Stimulated activated CD8-positive, alpha-beta memory T cell treated with anti-CD3 and anti-CD28 coated beads, Interleukin-15, amount 100 ng/mL, for 48 hours (primary cell): ENCODE measurements at places on chromosomes 11 and 22.

GRCh38 chr11:112835591-112836255 lies 125.5 kb upstream of the NCAM1 start:
- no peak for DNase-seq

- DNase-seq = no peak
Measured at GRCh38 chr11:11422411-11423128, 69.5 kb upstream of the CSNK2A3 start.

GRCh38 chr11:28123151-28123581 lies 15.0 kb downstream of the METTL15 start:
- DNase-seq = no peak

- no peak for DNase-seq
Measured at GRCh38 chr11:6962141-6962540, 35.9 kb downstream of the ZNF215 start.

GRCh38 chr11:1568441-1568911 lies 3.6 kb downstream of the DUSP8 start:
- no peak for DNase-seq

GRCh38 chr22:32407936-32408335 lies 4.1 kb downstream of the RTCB start:
- no peak for DNase-seq

DNA sequence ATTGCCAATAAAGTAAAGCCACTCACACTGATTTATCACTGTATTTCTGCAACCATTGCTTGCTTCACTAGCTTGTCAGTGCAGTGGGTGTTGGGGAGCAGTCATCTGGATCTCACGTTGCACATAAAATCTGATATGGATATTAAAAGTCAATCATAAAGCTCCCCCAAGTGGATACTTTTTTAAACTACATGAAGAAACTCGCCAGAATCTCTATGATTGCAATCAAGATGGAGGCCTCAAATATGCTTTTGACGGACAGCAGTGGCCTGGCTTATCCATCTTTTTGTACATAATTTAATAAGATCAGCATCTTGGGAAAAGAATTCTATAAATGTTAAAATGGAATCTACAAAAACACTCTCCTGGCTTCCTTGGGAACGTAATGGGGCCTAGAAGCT lies 137.7 kb downstream of the WT1 start:
- DNase-seq = no peak

- no peak for DNase-seq
Measured at GRCh38 chr22:45756558-45756957, 84.9 kb downstream of the ATXN10 start.

GRCh38 chr11:10633261-10633660 lies 60.3 kb downstream of the IRAG1 start:
- DNase-seq = no peak

GRCh38 chr22:37549704-37550059 lies 10.6 kb upstream of the CDC42EP1 start:
- DNase-seq = no peak

- no peak for DNase-seq
Measured at GRCh38 chr11:12706545-12707499, 32.6 kb downstream of the TEAD1 start.

GRCh38 chr11:116631201-116631600 lies 141.6 kb downstream of the BUD13 start:
- DNase-seq = no peak

DNA sequence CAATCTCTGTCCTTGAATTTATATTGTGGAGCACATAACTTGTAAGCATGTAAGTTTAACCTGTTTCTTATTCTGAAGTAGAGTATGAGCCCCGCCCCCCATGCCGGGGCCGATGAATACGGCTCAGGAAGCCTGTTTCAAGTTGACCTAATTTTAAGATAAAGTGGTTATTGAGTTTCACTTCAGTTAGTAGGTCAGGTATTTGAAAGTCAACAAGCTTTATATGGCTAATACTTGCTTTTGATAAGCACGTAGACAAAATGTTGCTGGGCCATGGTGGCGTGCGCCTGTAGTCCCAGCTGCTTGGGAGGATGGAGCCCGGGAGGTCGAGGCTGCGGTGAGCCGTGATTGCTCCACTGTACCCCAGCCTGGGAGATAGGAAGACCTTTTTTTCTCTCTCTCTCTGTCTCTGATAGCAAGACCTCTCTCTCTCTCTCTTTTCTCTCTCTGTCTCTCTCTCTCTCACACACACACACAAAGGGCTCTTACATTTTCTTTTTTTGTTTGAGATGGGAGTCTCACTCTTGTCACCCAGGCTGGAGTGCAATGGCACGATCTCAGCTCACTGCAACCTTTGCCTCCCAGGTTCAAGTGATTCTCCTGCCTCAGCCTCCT lies 14.4 kb downstream of the YWHAH start:
- no peak for DNase-seq

- no peak for DNase-seq
Measured at GRCh38 chr11:120778685-120779490, 245.0 kb upstream of the TBCEL start.

GRCh38 chr11:44445500-44446365 lies 119.7 kb upstream of the CD82 start:
- no peak for DNase-seq

- DNase-seq = no peak
Measured at GRCh38 chr22:48428631-48429371, 1398.9 kb downstream of the BRD1 start.

DNA sequence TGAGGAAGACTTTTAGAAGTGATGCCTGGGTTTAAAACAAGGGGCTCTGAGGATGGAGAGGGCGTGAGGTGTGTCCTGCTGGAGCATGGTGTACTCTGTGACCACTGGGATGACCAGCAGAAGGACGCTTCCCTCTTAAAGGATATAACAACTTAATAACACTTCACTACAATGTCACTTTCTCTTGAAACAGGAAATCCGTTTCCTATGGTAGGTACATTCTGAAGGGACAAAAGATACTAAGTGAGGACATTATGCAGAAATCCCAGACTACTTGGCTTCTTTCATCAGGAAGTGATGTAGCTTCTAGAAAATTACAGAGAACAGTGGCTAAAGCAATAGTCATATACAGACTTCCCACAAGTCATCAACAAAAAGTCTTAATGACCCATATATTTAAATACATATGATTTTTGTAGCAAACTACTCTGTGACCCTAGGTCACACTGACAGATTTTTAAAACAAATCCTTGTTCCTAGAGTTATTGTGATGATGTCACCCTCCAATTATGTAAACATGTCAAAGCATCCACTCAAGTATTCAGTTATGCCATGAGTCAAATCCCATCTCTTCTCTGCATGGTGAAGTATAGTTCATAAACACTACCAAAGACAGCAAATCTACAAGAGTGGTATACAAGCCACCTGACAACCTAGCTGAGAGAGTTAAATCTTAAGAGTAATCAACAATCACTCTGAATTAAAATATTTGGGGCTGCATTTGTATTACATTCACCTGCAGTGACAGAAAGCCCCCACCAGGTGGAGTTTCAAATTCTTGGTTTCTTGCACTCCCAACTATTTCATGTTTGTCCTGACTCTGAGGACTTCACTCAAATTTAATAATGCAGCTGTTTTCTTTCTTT lies 32.8 kb downstream of the PITPNB start:
- no peak for DNase-seq

DNA sequence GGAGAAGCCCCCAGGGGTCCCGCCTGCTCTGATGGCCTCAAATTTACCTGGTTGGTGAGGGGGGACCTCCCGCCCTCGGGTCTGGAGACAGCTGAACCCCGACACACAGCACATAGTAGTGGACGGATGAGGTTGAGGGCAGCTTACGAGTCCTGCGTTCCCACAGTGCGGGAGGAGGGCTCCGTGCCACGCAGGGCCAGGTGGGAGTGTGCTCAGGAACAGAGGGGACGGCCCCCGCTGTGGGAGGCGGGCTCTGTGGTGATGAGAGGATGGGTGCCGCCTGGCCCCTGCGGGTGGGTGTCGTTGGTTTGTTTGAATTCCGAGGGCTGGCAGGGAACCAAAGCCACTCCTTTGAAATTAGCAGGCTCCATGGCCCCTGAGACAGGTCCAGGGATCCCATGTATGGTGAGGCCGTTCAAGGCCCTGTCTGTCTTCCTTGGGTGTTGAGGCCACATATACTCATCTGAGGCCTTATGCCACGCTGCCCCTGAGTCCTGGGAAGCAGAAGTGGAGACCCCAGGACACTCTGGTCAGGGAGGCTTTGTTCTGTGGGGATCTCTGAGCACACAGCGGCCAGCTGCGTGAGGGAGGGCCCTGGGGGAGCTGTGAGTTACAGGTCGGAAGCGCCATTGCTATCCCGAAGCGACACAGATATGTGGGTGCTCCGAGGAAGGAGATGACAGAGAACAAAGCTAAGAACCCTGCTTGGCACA lies 21.9 kb downstream of the NADSYN1 start:
- DNase-seq = no peak

GRCh38 chr11:95625164-95625900 lies 164.2 kb downstream of the FAM76B start:
- no peak for DNase-seq

- no peak for DNase-seq
Measured at GRCh38 chr11:113468726-113469345, 6.4 kb downstream of the DRD2 start.

- no peak for DNase-seq
Measured at GRCh38 chr11:849104-849824, 6.6 kb downstream of the TSPAN4 start.

- DNase-seq = peak; percentile 32
Measured at GRCh38 chr11:71452199-71453036, 585 bp upstream of the NADSYN1 start.

DNA sequence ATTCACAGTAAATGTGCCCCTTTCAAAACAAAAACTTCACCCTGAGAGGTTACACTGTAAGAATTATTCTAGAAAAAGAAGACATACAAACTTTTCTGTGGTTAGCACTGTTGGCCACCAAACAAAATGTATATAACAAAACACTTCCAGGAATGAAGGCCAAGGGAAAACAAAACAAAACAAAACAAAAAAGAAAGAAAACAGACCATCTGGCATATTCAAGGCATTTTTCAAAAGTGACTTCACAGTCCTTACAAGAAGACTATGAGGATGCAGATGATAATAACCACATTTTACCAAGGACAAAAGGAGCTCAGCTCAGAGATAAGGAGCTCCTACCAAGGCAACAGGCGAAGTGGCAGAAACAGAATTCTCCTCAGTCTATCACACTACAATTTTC lies 24.9 kb downstream of the CTSC start:
- DNase-seq = no peak

- DNase-seq = no peak
Measured at GRCh38 chr11:74927496-74927895, 21.4 kb downstream of the XRRA1 start.

- no peak for DNase-seq
Measured at GRCh38 chr11:48029681-48030290, 49.4 kb downstream of the PTPRJ start.

DNA sequence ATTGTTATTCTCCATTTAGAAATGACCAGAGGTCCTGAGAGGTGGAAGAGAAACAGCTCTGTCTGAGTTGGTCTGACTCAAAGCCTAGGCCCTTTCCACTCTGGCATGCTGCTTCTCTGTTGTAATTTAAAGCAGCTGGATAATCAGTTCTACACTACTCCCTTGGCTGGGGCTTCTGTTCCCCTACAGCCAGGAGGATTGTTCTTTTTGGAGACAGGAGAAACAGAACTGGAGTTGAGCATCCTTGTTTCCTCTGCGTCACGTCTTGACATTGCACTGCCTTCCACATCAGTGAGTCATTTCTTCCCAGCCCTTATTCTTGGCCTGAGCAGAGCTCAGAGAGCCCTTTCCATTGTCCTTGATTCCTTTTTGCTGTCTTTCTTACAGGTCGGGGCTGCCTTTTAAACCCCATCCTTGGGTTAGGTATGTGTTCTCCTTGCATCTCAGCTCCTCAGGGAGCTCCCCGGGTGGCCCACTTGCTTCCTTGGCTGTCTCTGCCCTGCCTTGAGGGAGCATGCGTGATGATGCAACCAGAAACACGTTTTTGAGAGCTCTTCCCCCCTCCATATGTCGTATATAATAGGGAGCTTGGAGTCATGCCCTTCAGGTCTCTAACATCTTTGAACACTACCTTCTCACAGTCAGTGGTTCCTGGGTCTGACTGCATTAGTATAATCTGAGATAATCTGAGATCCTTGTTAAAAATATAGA lies 35.7 kb downstream of the CYB5R2 start:
- no peak for DNase-seq

DNA sequence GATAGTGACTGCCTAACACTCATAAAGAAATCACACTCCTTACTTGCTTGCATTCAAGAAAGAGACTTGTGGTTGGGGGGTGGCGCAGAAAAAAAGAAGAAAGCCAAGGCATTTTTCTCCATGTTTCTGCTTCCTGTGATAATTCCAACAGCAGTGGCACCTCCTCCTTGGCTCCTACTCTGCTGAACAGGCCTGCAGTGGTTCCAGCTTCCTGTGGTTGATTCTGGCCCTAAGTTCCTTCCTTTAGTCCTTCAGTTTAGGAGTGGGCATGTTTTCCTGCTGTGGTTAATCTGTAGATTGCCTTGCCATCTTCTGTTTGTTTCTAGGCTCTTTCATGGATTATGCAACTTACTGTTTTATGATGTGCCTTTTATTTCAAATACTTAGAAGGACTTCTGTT lies 940.4 kb downstream of the DLG2 start:
- DNase-seq = no peak

DNA sequence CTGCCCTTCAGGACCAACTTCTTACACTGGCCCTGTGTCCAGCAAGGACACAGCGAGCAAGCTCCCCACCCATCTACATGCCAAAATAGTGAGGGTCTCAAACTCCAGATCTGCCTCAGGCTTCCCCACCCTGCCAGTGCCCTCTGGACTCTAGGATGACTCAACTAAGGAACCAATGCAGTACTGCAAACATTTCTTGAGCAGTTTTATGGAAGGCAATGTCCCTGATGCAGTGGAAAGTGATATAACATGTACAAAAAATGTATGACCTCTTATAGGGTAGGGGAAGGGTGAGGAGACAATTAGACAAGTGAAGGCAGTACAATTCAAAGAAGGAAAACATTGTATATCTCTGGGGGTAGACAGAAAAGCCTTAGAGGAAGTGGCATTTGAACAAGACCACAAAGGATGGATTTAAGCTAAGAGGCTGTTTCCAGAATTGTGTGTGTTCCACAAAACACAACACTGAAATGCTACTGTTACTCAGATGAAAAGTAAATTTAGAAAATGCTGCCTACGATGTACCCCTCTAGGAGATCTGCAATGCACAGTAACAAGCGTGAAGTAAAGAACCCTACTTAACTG lies 47.3 kb downstream of the RAB30 start:
- no peak for DNase-seq

GRCh38 chr11:25057861-25058260 lies 561.0 kb downstream of the LUZP2 start:
- no peak for DNase-seq

DNA sequence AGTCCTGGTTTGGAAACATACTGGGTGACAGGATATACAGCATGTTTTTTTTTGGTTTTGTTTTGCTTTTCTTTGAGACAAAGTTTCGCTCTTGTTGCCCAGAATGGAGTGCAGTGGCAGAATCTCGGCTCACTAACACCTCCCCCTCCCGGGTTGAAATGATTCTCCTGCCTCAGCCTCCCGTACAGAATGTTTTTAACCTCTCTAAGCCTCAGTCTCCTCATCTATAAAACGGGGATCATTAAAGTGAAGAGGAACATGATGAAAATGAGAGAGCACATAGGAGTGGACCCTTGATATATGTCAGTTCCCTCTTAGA lies 28.1 kb upstream of the SCARF2 start:
- DNase-seq = no peak

- DNase-seq = no peak
Measured at GRCh38 chr22:42134100-42135020, 3.8 kb upstream of the CYP2D6 start.

GRCh38 chr22:17232406-17232805 lies 13.2 kb upstream of the ADA2 start:
- no peak for DNase-seq
